Effector CD4-positive, alpha-beta T cell (primary cell): ENCODE measurements at places on chromosomes 16 and 17.

DNA sequence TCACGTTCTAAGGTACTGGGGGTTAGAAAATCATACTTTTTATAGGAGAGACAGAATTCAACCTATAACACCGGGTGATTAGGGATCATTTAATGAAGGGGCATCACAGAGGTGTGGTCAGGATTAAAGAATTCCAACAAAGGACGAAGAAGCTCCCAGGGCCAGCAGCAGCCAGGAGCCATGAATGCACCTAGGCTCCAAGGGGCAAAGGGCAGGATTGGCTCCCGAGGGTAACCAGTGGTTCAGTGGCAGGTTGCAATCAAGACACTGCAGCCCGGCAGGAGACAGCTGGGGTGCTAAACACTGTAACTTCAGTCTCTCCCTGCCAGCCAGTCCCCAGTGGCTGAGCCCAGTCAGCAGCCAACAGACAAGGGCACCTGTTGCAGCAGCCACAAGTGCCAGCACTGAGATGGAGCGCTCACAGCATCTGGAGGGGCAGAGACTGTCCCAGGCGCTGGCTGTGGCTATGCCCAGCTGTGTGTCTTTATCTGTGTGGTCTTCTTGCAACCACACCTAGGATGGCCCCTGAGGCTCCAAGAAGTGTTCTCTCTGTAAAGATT lies 23.9 kb downstream of the DHRS7C start:
- DNase-seq: no peak

DNA sequence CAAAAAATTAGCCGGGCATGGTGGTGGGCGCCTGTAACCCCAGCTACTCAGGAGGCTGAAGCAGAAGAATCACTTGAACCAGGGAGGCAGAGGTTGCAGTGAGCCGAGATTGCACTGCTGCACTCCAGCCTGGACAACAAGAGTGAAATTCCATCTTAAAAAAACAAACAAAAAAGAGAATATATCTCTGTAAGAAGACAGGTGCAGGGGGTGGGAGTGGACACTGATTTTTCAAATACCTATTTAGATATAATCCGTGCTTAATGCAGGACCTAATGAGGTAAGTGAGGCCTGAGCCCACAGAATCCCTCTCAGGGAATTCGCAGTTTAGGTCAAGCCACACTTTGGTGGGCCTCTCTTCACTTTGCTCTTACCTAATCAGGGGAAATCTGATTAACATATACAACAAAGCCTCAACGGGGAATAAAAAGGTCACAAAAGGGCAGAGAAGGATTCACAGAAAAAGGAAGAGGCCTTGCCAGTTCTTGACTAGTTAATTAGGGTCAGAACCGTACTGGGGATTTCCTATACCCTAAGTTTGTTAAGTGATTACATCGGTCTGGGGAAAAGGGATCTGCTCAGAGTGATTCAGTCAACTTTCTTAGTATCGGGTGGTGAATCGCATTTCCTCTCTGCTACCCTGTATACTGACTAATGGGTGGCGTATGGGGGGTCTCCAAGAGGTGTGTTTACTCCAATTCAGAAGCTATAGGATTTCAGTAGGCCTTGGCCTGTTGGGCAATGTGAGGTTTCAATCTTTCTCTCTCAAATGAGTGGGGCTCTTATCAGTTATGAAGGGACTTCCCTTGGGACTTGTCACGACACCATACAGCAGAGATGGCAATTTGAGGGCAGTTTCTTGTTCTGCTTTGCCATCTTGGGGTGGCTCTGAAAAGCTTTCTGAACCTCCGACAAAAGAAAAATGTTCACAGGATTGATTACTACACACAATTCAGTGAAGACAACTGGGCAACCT lies 1.9 kb upstream of the NFAT5 start:
- DNase-seq: peak; percentile 34

DNA sequence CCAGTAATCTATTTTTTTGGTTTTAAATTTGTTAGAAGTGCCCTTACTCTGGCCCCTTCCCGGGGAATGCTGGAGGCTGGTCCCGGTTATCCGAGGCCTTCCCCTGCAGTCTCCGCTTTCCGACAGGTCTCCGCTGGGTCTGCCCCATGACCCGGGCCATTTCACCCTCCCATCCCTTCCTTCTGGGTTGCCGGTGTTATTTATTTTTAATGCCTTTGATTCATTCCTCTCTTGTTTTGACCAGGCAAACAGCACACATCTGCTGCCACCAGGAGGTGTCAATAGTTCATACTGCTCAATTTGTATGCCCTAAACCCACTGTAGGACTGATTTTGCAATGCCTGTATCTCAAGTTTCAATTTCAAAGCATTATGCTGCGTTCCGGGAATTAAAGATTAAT lies 113.2 kb upstream of the IRX5 start:
- no peak for DNase-seq

GRCh38 chr17:65536573-65537342 lies 24.7 kb downstream of the AXIN2 start:
- no peak for DNase-seq
